ENCODE measurements at places on chromosomes 1 and 21. TPM values are rescaled to one million over a fixed set of nuclear protein-coding genes. Genes with fewer than 3 reads are reported as not detected.

Gene CASQ2
- total RNA-seq, result 0.47 TPM

Gene OR2AK2
- 0.78 TPM for total RNA-seq

Gene VSIG8
- not detected for total RNA-seq

Gene ASCL5
- 0.16 TPM for total RNA-seq

Gene CAMK1G
- total RNA-seq, result 7.3 TPM

Gene KLHDC8A
- total RNA-seq, result 18.6 TPM

Gene RXRG
- total RNA-seq, result 0.31 TPM

Gene RAB25
- total RNA-seq, result not detected

Gene TSPEAR
- total RNA-seq, result not detected

Gene NBPF4
- total RNA-seq, result 0.16 TPM

Gene MYBPH
- not detected for total RNA-seq

Gene GLIS1
- not detected for total RNA-seq

Gene ATAD3C
- total RNA-seq, result 0.62 TPM

Gene DYNLT4
- total RNA-seq, result not detected

Gene COL9A2
- total RNA-seq, result 17.5 TPM

Gene LAMB3
- total RNA-seq, result 1.7 TPM

Gene S100A1
- total RNA-seq, result 0.47 TPM

Gene KRTAP19-1
- not detected for total RNA-seq

Gene BMP8B
- 0.16 TPM for total RNA-seq

Gene RGS13
- total RNA-seq, result not detected

Gene MPL
- not detected for total RNA-seq

Gene DCAF8
- 64.6 TPM for total RNA-seq

Gene IGSF3
- total RNA-seq, result 115 TPM

Gene DENND2C
- total RNA-seq, result 1.6 TPM
